T-helper 9 cell (primary cell): ENCODE measurements at places on chromosomes 6 and 20.

- DNase-seq = no peak
Observed at GRCh38 chr20:57676589-57677583, 32.9 kb downstream of the PMEPA1 start.

GRCh38 chr6:44039839-44040350, 87.4 kb downstream of the MRPL14 start:
- DNase-seq = no peak

DNA sequence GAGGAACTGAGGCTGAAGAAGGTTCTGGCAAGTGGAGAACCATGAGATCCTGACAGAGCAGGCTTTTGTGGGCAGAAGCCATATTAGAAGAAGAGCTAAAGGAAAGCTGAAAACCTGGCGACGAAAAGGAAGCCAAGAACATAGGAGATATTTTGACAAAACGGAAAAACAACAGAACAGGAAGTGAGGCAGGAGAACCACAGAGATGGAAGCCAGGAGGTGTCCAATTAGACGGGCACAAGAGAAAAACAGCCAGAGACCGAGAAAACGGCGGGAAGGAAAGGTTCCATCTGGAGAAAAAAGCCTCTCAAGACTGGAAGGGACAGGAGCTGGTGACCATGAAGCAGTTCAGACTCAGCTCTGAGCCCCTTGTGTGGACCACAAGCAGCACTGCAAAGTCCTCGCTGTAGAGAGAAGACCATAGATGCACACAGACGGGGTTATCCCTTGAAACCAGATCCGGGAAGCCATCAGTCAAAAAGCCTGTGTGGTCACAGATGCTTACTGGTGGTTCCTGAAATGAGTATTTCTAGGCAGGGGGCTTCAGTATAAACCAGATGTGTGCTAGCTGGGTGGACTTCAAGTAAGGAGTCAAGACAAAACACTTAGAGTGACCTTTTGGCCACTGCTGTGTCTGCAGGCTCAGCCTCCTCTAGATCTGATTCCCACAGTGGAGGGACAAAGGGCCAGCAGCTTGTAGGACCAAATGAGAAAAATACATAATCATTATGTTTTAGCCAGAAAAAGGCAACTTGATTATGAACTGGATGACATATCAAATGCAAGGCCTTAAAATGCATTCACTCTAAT, 30.7 kb downstream of the SSR1 start:
- no peak for DNase-seq

- DNase-seq = no peak
Observed at GRCh38 chr6:129663531-129663930, 46.4 kb downstream of the ARHGAP18 start.
